Melanocyte of skin (primary cell): ENCODE measurements at places on chromosomes 11 and 22. TPM values are rescaled to one million over a fixed set of nuclear protein-coding genes. Genes with fewer than 3 reads are reported as not detected.

PIH1D2 gene
- 3.4 and 4.0 TPM in 2 replicates for total RNA-seq

ART5 gene
- total RNA-seq = not detected in 2 replicates

AQP11 gene
- total RNA-seq = 3.4 and 5.8 TPM in 2 replicates

CCDC87 gene
- total RNA-seq = 0.36 and 0.69 TPM in 2 replicates

UBASH3B gene
- 14.5 and 28.0 TPM in 2 replicates for total RNA-seq

RTN4R gene
- total RNA-seq = 2.3 and 4.2 TPM in 2 replicates

NLRP10 gene
- total RNA-seq = under 0.01 TPM in 1 of 2 replicates, not detected in the other

FBXO7 gene
- total RNA-seq = 186 and 258 TPM in 2 replicates

LMNTD2 gene
- 1.4 and 2.5 TPM in 2 replicates for total RNA-seq

FOSL1 gene
- 19.7 and 39.6 TPM in 2 replicates for total RNA-seq

OR52N4 gene
- not detected in 2 replicates for total RNA-seq

WBP2NL gene
- total RNA-seq = 0.73 and 1.0 TPM in 2 replicates

ZNRF3 gene
- total RNA-seq = 4.0 and 4.3 TPM in 2 replicates

PLAAT4 gene
- total RNA-seq = 2.3 and 3.7 TPM in 2 replicates

RASGRP2 gene
- not detected in 2 replicates for total RNA-seq

OR5B21 gene
- total RNA-seq = 0.31 TPM in 1 of 2 replicates, not detected in the other

PANX2 gene
- 0.69 and 1.1 TPM in 2 replicates for total RNA-seq

KDM4D gene
- total RNA-seq = 0.73 and 2.8 TPM in 2 replicates

P4HA3 gene
- total RNA-seq = 0.33 and 0.93 TPM in 2 replicates

OR51B2 gene
- 0.34 TPM in 1 of 2 replicates, not detected in the other for total RNA-seq

CRYBB1 gene
- total RNA-seq = not detected in 2 replicates

VSIG10L2 gene
- total RNA-seq = 0.15 TPM in 1 of 2 replicates, not detected in the other

CAPN5 gene
- total RNA-seq = 17.6 and 26.8 TPM in 2 replicates

KRTAP5-11 gene
- not detected in 2 replicates for total RNA-seq

CFAP300 gene
- total RNA-seq = 1.0 and 1.1 TPM in 2 replicates

DGCR6 gene
- 1.2 and 1.7 TPM in 2 replicates for total RNA-seq

C11orf86 gene
- not detected in 2 replicates for total RNA-seq

NRGN gene
- 0.73 and 1.4 TPM in 2 replicates for total RNA-seq

USP2 gene
- total RNA-seq = 0.31 and 0.33 TPM in 2 replicates

MUC2 gene
- not detected in 2 replicates for total RNA-seq

LDHAL6A gene
- not detected in 2 replicates for total RNA-seq

OR8D4 gene
- not detected in 2 replicates for total RNA-seq
